ENCODE measurements at places on chromosomes 3 and 15. TPM values are rescaled to one million over a fixed set of nuclear protein-coding genes. Genes with fewer than 3 reads are reported as not detected.

Gene CSPG4
- 328 TPM for total RNA-seq

Gene PLSCR5
- total RNA-seq = not detected

Gene PROK2
- not detected for total RNA-seq

Gene OXTR
- 30.7 TPM for total RNA-seq

Gene VWA5B2
- 0.03 TPM for total RNA-seq

Gene MYLK
- 500 TPM for total RNA-seq

Gene GOLGA8G
- not detected for total RNA-seq

Gene MAP1A
- total RNA-seq = 96.1 TPM

Gene SSUH2
- total RNA-seq = not detected

Gene LDHAL6B
- total RNA-seq = not detected

Gene P3H2
- 23.8 TPM for total RNA-seq

Gene HRH1
- total RNA-seq = 21.6 TPM

Gene NR1I2
- total RNA-seq = 0.20 TPM

Gene SHF
- 0.63 TPM for total RNA-seq

Gene IVD
- total RNA-seq = 84.4 TPM

Gene NR2E3
- 0.20 TPM for total RNA-seq

Gene ITIH3
- 2.5 TPM for total RNA-seq

Gene ISLR2
- 0.10 TPM for total RNA-seq

Gene THSD4
- 120 TPM for total RNA-seq

Gene SYNPR
- not detected for total RNA-seq

Gene ITIH1
- 0.17 TPM for total RNA-seq

Gene DUOXA2
- not detected for total RNA-seq

Gene FBXW12
- total RNA-seq = not detected

Gene TM4SF4
- 2.4 TPM for total RNA-seq

Gene PARL
- total RNA-seq = 28.7 TPM

Gene TGM4
- not detected for total RNA-seq

Gene STAC
- 23.2 TPM for total RNA-seq

Gene GOLGA8R
- total RNA-seq = 2.9 TPM
